ENCODE measurements at places on chromosomes 6 and 20.

DNA sequence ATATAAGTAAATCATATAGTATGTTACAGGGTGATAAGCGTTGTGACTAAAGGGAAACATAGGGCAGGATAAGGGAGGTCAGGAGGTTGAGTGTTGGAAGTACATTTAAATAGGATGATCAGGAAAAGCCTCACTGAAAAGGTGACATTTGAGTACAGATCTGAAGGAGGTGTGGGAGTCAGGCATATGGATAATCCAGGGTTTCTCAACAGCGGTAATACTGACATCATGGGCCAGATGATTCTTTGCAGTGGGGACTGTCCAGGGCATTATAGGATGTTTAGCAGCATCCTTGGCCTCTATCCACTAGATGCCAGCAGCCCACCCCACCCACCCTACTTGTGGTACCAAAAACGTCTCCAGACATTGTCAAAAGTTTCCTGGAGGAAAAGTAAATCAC, 292.6 kb upstream of the PREP start:
- no peak for DNase-seq

DNA sequence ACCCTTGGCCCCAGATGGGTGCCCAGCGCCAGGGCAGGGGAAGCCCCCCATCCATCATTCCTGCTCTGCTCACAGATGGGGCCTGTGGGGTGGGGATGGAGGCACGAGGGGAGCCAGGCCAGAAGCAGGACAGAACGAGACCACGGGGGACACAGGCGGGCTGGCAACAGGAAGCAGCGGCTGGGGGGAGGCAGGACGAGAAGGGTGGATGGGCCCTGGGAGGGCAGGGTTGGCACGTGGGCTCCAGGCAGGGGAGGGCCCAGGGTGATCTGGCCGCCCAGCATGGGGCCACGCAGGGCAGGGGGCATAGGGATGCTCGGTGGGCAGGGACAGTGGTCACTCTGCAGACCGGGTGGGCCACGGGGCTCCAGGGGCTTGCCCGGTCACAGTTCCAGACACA, 41.6 kb downstream of the KCNQ2 start:
- no peak for DNase-seq

DNA sequence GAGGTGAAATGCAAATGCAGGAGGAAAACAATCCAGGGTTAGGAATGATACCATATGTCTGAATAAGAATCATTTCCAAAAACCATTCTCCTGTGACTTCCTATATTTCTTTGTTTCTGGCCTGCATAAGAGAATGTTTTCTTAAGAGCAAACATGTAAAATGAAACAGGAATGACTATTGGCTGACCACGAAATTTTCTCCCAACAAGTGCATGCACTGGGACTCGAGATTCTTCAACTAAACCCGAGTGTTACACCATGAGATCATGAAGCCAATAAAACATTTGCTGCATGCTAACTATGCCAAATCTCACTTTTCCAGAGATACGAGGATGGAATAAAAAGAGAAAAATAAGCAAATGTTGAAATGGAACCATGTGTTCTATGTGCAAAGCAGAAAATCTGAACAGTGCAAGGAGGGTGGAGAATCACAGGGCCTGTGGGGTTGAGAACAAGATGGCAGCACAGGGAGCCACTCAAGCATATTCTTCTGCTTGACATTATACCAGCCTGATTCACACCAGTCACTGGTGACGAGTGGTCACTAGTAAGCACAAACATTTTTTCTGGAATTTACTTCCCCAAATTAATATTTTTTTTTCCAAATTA, 212.2 kb upstream of the FOXA2 start:
- no peak for DNase-seq

- DNase-seq = no peak
Observed at GRCh38 chr6:160055813-160056212, 65.8 kb upstream of the SLC22A1 start.

DNA sequence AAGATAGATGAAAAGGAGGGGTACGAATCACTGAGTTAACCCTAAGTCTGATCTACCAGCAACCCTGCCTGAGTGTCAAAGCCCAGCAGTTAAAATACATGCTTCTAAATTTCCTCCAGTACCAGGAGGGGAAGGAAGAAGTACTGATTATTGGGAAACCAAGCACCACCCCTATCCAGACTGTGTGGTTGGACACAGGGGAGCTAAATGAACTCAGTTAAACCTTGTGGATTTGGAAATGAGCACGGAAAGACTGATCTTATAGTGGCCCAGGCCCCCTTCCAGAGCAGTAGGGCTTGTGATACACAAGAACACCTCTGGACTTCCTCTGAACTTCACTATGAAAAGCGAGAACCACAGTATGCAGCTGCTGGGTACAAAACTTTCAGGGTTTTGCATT, 585.6 kb downstream of the MAFB start:
- DNase-seq = no peak

DNA sequence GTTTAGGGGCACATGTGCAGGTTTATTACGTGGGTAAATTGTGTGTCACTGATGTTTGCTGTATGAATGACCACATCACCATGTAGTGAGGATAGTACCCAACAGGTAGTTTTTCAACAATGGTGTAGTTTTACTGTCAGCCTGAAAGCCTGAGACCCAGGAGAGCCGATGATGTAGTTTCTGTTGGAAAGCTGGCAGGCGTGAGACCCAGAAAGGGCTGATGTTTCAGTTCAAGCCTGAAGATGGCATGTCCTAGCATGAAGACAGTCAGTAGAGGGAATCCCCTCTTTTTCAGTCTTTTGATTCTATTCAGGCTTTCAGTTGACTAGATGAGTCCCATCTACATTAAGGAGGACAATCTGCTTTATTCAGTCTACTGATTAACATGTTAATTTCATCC, 96.7 kb downstream of the KLHL32 start:
- no peak for DNase-seq

- no peak for DNase-seq
Observed at GRCh38 chr6:107832151-107833056, 8.3 kb upstream of the SCML4 start.

- DNase-seq = no peak
Observed at GRCh38 chr6:14871221-14871620, 374.6 kb upstream of the JARID2 start.

DNA sequence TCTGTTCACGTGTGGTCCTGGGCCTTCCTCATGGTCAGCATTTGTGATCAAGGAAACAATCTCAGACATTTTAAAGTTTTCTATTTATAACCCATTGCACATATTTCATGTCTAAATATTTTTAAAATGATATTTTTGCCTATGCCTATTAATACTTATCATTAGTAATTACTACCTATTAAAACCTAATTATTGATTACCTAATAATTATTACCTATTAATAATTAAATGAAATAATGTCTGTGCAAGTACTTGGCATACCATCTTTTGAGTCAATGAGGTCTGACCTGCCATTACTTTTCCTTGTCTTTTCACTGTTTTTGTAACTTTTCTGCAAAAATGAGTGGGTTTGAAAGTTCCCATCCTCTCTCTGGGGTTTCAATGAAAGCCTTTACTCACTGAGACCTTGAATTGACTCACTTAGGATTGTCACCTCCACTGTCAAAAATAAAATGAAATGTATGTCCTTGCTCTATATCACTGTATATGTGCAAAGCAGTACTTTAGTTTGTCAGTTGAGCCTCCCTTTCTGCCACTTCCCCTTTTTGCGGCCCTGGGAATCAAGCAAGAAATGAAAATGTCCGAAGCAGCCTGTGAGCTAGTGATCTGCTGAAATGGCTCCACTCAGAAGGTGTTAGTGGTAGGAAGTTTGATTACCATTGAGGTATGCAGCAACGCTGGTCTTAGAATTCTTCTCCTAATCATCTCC, 87.8 kb downstream of the L3MBTL3 start:
- no peak for DNase-seq

GRCh38 chr6:124479991-124480430, 482.2 kb upstream of the RNF217 start:
- no peak for DNase-seq

All from stimulated activated CD8-positive, alpha-beta memory T cell treated with anti-CD3 and anti-CD28 coated beads, Interleukin-4, amount 100 ng/mL, for 4 hours (primary cell).